ENCODE measurements at places on chromosomes 1 and 21. TPM values are rescaled to one million over a fixed set of nuclear protein-coding genes. Genes with fewer than 3 reads are reported as not detected.

DNA sequence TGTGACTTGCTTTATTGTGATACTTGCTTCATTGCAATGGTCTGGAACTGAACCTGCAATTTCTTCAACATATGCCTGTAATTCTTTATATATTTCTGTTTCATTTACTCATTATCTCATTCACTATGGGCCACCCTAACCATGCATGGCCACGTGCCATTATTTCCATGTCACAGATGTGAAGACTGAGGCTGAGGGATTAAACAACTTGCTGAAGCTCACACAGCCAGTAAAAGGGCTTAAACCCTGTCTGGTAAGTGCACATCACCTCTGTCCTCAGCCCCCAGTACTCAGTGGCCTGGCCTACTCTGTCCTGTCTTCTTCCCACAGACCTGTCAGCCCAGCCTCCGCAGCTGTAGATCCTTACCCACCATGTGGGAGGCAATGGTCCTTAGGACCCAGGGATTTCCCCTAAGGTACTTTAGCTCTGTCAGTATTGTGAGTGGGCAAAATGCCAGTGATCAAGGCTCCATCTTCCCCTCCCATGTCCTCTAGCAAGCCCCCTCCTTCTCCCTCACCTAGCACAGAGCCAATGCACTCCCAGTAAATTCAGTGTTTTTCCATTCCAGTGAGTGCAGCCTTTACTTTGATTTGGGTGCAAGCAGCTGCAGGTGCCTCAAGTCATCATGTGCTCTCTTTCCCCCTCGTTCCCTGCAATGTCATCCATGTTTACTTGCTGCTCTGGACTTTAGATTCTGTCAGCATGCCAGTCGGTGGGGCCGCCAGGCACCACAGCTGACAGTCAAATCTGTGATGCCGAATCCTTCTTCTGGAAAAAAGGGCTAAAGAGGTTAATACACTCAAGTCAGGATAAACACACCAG is 228.2 kb upstream of the PROX1 start:
- DNase-seq, result no peak

DNA sequence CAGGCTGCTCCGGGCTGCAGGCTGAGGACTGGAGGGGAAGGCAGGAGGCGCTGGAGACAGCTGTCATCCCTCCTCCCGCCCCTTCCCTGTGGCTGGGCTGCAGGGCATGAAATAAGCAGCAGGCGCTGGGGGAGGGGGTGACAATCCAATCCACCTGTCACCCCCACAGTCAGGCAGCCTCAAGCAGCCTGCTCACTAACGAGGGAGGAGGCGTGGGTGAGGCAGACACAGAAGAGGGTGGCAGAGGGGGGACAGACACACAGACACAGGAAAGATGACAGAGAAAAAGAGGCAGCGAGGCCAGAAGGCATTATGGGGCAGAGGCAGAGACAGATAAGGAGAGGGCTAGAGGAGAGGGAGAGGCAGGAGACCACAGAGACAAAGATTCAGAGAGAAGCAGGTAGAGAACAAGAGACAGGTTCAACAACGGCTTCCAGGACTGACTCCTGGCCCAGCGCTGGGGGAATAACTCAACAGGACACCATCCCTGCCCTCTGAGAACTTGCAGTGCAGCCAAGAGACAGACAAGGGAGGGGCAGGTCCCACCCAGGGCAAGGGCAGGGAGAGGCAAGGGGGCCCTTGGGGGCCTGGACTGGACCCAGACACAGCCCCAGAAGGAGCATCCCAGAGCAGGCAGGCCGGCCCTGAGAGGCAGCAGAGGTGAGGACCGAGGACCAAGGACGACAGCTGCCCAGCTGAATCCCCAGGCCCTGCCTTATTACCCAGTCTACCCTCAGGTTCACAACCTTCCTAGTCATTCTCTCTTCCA is 11.2 kb downstream of the MEF2D start:
- DNase-seq, result no peak

GRCh38 chr1:90835661-90836344 is 118.7 kb upstream of the BARHL2 start:
- DNase-seq, result no peak

DNA sequence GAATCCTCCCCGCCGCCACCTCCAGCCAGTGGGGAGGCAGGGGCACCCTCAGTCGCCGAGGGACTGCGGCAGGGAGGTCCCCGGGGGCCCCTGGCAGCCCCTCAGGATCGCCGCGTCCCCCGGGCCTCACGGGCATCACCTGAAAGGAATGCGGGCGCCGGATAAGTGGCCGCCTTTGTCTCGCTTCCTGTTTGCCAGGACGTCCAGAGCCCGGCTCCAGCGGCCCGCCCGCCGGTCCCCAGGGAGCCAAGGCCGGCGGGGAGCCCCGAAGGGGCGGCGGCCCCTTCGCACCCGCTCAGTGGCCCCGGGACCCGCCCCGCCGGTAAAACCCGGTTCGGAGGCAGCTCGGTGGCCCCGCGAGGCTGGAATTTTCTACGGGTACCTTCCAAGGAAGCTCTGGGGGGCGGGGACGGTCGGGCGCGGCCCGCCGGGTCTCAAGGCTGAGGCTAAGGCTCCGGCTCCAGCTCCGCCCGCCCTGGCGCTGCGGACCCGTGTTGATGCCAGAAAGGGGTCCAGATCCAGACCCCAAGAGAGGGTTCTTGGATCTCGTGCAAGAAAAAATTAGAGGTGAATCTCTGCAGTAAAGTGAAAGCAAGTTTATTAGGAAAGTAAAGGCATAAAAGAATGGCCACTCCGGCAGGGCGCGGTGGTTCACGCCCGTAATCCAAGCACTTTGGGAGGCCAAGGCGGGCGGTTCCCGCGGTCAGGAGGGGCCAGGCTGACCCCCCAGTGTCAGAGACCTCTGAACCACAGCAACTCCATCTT is 12.6 kb downstream of the TINAGL1 start:
- DNase-seq, result no peak

DNA sequence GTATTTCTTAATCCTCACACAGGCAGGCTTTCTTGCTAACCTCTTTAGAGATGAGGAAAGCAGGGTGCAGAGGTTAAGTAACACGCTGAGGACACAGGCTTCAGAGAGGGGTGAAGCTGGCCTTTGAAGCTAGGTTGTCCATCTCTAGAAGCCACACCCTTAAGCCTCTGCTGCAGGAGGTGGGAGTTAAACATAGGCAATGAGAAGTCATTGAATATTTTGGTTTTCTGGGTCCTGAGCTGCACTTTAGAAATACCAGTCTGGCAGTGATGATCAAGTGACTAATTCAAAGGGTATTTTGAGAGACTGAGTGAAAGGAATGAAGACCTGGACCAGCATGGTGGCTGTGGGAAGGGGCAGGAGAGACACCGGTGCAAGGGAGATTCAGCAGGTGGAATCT is 9.9 kb downstream of the KCNJ15 start:
- no peak for DNase-seq

DNA sequence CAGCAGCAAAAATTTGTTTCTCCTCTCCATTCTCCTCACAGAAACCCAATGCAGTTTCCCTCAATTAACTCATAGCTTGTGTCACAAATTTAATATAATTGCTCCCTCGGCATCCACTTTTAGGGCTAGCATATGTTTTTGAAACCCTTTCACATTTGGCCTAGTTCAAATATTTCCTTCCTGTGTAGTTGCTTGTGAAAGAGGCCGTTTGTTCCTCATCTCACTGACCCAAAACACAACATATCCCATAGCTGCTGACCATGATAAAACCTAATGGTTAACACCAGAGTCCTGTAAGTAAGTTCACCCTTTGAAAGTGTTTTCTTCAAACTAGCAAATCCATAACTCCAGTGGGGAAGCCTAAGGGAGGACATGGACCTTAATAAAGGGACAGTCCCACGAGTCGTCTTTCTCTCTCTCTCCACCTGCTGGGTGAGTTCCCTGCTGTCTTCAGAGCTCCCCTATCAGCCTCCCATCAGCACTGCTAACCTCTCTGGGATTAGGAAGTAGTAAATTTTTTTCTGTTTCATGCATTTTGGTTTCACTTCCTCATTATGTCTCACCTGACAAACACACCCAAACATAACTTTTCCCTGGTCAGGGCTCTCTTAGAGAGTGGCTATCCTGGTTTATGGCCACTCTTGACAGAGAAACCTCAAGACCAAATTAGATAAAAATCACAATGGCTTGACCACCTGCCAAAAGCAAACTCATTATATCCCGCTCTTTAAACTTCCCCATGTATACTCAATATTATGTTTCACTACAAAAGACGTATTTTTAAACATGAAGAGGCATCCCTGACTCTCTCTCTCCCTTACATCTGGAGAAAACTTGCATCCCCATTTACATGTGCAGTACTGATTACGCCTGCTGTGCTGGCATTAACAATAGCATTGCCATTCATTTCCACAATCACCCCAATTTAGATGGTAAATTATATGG is 177.7 kb upstream of the HP1BP3 start:
- DNase-seq, result no peak

- DNase-seq, result peak; percentile 80
Observed at GRCh38 chr1:108816049-108816893, 40.6 kb downstream of the AKNAD1 start.

- DNase-seq, result peak; percentile 77
Observed at GRCh38 chr21:14058566-14058965, 152.2 kb downstream of the LIPI start.

- no peak for DNase-seq
Observed at GRCh38 chr1:171748651-171749050, 6.8 kb upstream of the VAMP4 start.

GRCh38 chr1:111615870-111616715 is 3.5 kb upstream of the RAP1A start:
- DNase-seq, result no peak

DNA sequence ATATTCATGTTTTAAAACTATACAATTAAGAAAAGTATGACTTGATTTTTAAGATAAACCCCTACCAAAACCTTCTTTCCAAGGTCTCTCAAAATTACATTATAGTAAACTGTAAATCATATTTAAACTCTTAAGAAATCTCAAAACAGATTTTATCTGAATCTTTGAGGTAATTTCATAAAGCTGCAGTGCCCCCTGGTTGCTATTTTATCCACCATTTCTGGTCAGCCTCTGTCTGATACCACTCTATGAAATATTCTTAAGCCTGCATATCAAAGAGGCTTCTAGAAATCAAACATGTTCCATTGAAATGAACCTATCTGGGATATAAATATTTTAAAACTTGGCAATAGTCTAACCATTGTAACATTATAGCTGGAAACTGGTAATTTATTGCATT is 317.3 kb downstream of the COL11A1 start:
- no peak for DNase-seq

GRCh38 chr1:237961754-237962153 is 71.0 kb upstream of the ZP4 start:
- no peak for DNase-seq

- DNase-seq, result no peak
Observed at GRCh38 chr1:180973369-180973768, 49.3 kb downstream of the STX6 start.

GRCh38 chr1:245201201-245201600 is 46.4 kb downstream of the KIF26B start:
- no peak for DNase-seq

- no peak for DNase-seq
Observed at GRCh38 chr1:202316186-202316585, 25.6 kb downstream of the UBE2T start.

DNA sequence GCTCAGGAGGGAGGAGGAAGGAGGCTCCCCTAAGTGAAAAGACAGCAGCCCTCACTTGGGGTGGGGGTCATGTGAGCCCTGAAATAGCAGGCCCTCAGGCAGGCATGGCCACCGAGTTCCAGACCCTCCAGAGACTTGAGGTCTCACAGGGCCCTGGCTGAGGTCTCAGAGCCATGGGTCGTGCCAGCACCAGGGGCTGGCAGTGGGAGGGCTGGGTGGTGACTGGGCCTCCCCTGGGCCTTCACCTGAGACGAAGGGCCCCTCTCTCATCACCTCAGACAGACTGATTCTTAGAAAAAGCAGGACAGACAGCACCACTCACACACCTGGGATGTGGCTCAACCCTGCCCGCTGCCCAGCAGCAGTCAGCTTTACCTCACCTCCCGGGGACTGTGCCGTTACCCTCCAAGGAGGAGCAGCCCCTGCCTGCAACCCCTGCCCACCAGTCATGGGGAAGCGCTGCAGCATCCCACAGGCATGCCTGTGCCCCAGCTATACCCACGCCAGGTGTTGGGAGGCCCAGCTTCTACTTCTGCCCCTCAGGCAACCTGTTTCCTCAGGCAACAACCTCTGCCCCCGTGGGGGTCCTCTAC is 42.6 kb upstream of the LRP8 start:
- peak; percentile 29 for DNase-seq

DNA sequence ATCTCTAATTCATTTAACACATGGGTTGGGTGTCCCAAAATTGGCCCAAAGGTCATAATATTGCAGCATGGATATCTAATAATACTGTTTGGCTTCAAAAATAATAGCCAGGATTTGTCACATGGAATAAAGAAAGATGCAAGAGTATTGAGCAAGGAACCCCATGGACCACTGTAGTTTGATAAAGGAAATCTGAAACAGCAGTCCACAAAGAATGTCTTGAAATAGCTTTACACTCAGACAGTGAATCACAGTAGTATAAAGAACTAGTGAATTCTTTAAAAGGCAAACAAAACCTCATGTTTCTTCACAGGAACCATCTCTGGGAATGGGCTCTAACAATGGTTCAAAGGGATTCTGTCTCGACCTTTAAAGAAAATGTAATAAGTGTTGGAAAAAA is 576.1 kb upstream of the ZRANB2 start:
- no peak for DNase-seq

The CELA2A gene
- total RNA-seq, result 360 TPM

The CNR2 gene
- total RNA-seq, result not detected

The CTXND2 gene
- not detected for total RNA-seq

The TNNT2 gene
- 1.2 TPM for total RNA-seq

The NBPF4 gene
- total RNA-seq, result not detected

The KRTAP12-2 gene
- not detected for total RNA-seq

The ADORA1 gene
- total RNA-seq, result 9.0 TPM

All from pancreas (tissue), 10 donors.